ENCODE measurements at places on chromosomes 16 and 17. TPM values are rescaled to one million over a fixed set of nuclear protein-coding genes. Genes with fewer than 3 reads are reported as not detected.

Gene JMJD8
- total RNA-seq: 78.8 TPM

Gene ARL5C
- not detected for total RNA-seq

Gene CD7
- 0.07 TPM for total RNA-seq

Gene LGALS9B
- total RNA-seq: not detected

Gene GLTPD2
- not detected for total RNA-seq

Gene C1QTNF8
- not detected for total RNA-seq

Gene TMEM114
- total RNA-seq: not detected

Gene MC1R
- 7.0 TPM for total RNA-seq

Gene TBC1D3C
- not detected for total RNA-seq

Gene SOX8
- 2.8 TPM for total RNA-seq

Gene KRT20
- 0.45 TPM for total RNA-seq

Gene RPUSD1
- 64.0 TPM for total RNA-seq

Data from A549 treated with Mapracorat at 1 μM for 4 hours (cell line).